ENCODE measurements at places on chromosomes 1 and 21.

GRCh38 chr1:92797961-92798360, 13.1 kb upstream of the EVI5 start:
- DNase-seq: no peak

- no peak for DNase-seq
Measured at GRCh38 chr1:11245248-11245647, 17.1 kb downstream of the MTOR start.

GRCh38 chr1:179151908-179152682, 70.2 kb downstream of the TOR3A start:
- no peak for DNase-seq

DNA sequence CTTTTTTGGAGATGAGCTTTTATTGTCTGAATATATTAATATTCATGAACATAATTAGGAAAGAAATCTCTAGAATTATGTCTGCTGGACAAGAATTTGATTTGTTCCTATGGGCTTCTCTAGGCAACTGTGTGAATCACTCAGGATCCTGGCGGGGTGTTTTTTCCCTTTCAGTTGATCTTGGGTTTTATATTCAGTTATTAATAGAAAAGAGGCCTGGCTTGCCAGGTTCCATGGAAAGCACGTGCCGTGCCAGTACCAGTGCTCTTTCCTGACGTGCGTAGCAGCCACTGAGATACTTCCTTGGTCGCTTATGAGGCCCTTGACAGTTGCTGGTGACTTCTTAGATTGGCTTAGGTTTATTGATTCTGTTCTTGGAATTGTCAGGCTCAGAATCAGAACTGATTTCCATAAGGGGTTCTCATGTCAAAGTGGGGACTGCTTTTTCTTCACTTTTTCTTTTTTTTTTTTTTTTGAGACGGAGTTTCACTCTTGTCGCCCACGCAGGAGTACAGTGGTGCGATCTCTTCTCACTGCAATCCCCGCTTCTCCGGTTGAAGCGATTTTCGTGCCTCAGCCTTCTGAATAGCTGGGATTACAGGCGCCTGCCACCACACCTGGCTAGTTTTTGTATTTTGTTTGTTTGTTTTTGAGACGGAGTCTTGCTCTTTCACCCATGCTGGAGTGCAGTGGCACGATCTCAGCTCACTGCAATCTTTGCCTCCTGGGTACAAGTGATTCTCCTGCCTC, 48.7 kb upstream of the KIF1B start:
- DNase-seq: no peak

- no peak for DNase-seq
Measured at GRCh38 chr1:229238231-229238630, 32.7 kb upstream of the RAB4A start.

DNA sequence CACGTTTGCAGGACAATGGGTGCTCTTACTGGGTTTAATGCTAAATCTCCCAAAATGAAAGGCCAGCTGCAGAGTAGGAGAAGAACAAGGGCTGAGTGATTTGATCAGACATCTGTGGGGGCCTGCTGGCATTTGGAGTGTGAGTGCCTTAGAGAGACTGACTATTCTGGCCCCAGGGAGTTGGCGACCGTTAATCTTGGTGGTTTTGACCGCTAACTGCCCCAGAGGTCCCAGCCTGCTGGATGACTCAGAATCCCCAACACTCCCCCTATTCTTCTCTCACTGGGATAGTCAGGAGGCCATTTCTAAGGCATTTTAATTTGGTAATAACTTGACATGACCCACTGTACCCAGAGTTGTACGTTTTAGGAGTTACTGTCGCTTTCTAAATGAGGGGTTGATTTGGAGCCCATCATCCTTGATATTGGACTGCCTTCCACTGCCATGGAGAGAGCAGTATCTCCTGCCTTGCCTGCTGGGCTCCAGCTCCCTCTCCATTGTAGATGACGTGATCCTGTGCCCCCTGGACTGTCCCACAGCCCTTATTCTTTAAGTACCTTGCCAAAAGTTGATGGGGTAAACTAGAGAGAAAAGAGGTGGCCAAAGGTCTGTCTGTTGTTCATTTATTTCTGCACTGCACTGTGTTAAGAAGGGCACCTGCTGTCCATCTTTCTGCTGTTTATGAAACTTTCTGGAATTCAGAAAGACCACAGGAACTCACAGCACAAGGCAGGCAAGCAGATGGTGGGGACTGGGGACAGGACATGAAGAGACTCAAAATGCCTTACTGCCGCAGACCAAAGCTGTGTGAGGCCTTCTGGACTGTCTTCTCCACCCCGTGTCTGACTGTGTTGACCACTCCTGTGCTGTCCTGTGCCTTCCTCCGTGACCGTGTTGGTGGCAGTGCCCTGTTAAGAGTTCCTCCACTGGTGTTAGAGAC, 98.2 kb upstream of the ARTN start:
- DNase-seq: no peak

GRCh38 chr21:35593000-35593502, 467.3 kb downstream of the SETD4 start:
- no peak for DNase-seq

DNA sequence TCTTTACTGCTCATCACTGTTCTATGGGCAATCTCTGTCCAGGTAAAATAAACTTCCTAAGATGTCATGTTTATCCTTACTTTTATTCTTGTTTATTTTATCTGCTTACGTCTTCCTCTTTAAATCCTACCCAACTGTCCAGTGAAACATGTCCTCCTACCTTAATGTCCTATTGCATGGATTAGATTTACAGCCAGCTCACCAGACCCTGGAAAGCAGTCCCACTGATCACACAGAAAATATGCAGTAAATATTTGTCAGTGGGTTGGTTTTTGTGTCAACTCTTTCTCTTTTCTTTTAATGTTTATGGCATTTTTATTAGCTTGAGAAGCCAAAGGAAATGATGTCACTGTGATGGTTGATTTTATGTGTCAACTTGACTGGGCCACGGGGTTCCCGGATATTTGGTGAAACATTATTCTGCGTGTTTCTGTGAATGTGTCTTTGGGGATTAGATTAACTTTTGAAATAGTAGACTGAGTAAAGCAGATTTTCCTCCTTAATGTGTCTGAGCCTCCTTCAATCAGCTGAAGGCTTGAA, 258.3 kb downstream of the SRGAP2C start:
- DNase-seq: no peak

- DNase-seq: no peak
Measured at GRCh38 chr1:38558500-38559445, 300.8 kb downstream of the RRAGC start.

DNA sequence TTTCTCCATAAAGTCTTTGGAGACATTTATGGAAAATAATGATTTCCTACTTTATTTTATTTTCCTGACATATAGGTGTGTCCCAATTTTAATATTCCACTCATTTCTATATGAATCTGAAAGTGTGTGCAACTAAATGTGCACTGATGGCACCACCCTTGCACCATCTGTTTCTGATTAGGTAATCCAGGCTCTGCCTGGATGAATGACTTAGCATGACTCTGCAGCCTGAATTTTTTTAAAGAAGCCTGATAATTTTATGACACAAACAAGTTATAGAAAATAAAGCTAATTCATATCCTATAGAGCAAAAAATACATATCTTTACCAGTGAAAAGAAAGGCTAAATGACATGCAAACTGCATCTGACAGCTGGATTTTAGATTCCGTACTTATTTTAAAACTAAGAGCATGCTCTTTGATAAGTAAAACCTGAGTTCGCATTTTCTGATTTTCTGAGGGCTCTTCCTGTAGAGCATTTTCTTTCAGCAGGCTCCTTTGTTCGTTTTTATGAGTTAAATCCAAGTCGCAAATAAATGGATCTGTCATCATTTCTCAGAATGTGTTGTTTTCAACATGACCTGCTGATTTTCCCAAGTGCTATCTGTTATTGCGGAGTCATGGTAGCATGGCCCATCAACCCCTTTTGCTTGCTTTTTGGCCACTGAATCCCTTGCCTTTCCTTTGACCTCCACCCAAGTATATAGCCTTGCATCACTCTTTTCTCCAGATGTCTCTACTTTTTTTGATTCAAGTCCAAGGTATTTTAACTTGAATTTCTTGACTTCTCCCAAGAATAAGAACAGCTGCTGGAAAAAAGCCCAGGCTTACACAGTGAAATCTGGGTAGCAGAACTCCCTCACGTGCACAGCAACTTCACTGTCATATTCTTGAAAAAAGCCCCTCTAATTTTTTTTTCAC, 52.8 kb upstream of the LYPLAL1 start:
- no peak for DNase-seq

- no peak for DNase-seq
Measured at GRCh38 chr1:59169703-59170102, 127.2 kb upstream of the FGGY start.

GRCh38 chr1:175373786-175374623, 181.4 kb upstream of the KIAA0040 start:
- no peak for DNase-seq

- DNase-seq: no peak
Measured at GRCh38 chr21:39180429-39181019, 2.7 kb downstream of the PSMG1 start.

DNA sequence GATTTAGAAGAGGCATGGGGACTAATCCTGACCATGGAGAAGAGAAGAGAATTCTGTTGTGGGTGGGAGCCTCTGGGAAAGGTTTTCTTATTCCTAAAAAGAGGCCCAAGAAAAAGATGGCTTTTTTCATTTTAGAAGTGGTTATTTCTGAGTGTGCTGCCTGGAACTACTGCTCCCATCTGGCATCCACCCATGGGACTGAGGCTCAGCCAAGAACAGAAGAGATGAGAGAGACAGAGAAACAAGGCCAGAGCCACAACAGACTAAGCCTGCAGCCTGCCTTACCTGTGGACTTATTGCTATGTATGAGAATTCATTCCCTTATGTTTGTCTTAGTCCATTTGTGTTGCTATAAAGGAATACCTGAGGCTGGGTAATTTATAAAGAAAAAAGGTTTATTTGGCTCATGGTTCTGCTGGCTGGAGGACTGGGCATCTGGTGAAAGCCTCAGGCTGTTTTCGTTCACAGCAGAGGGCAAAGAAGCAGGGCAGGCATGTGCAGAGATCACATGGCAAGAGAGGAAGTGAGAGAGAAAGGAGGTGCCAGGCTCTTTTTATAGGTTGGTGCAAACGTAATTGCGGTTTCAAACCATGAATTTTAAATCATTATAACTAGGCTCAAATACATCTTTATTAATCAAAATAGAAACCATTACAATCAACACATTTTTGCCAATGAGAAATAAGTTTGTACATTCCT, 57.5 kb upstream of the PRDM2 start:
- DNase-seq: no peak

GRCh38 chr1:246008363-246008831, 498.7 kb downstream of the SMYD3 start:
- no peak for DNase-seq

DNA sequence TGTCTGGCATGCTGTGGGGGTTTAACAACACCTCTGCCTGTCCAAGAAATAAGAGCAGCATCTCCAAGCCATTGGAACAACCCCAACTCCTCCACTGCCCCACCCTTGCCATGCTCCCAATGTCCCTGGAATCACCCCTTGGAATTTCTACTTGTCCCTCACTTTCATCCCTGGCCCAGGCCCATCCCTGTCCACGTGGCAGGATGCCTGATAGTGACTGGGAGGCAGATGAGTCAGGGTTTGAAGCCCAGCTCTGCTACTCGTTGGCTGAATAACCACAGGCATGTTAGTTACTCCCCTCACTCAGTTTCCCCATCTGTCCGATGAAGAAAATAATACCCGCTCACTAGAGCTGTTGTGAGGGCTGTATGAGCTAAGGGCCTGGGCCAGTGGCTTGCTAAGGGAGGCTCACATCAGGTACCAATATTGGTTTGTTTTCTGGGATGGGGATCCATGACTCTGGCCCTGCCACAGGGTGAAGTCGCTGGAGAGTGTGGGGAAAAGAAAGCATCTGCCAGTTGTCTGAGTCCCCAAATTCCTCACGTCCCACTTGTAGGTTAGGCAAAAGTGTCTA, 99.4 kb upstream of the TLR5 start:
- no peak for DNase-seq

Measured in stimulated activated CD4-positive, alpha-beta T cell treated with anti-CD3 and anti-CD28 coated beads, Interleukin-15, amount 100 ng/mL, for 1 hour (primary cell).